Stimulated activated CD8-positive, alpha-beta memory T cell treated with anti-CD3 and anti-CD28 coated beads, Interleukin-15, amount 100 ng/mL, for 4 hours (primary cell): ENCODE measurements at places on chromosomes 3 and 15.

DNA sequence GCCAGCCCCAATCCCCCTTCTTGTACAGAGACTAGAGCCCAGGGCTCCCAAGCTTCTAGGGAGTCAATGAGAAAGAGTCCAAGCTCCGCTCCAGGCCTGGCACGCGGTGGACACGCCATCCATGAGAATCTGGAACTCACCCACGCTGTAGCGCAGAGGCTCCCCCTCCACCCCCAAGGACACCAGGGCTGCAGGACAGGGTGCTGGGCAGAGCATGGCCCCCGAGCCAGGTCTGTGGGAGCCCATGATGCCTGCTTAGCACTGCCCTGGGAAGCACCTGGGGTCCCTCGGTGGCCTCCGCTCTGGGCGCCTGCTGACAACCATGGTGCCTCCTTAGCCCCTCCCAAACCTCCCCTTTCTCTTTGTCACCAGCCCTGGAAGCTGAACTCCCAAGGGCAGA, 28.5 kb downstream of the ACSBG1 start:
- DNase-seq = no peak

GRCh38 chr3:61778095-61778494, 216.7 kb downstream of the PTPRG start:
- no peak for DNase-seq

- no peak for DNase-seq
Measured at GRCh38 chr15:67911727-67912126, 71.9 kb upstream of the RNU6-1 start.

GRCh38 chr3:57673156-57673555, 19.7 kb downstream of the DENND6A start:
- no peak for DNase-seq

DNA sequence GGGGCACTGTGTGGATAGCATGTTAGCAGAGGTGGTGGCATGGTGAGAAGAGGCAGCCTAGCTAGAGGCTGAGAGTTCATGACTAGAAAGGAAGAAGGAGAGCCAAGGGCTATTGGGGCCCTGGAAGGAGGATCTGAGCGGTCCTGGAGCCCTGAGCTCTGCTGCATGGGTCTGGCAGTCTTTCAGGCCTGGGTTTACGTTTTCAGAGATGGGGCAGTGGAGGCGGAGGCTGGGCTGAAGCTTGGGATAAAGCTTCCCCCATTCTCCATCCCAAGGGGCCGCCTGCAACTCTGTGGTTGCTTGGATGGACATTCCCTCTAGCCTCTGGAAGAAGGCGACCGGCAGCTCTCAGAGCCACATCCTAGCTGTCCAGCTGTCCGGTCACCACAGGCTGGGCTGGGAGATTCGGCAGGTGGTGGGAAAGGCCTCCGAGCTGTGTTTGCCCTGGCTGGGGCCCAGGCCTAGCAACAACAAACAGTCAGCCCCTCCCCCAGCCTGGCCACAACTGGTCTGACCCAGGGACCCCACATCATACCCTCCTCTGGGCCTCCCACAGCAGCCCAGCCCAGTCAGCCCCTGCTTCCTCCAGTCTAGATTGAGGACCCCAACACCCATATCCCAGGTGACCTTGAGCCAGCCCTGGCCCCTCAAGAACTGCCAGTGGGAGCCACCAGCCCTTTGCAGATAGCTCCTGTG, 1.8 kb upstream of the SLC38A3 start:
- DNase-seq = no peak

GRCh38 chr3:61110576-61110975, 140.7 kb downstream of the FHIT start:
- no peak for DNase-seq

DNA sequence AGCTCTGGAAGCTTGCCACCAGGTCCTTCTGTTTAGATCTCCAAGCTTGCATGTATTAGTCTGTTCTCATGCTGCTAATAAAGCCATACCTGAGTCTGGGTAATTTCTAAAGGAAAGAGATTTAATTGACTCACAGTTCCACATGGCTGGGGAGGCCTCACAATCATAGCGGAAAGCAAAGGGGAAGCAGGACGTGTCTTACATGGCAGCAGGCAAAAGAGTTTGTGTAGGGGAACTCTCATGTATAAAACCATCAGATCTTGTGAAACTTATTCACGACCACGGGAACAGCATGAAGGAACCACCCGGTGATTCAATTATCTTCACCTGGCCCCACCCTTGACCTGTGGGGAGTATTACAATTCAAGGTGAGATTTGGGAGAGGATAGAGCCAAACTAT, 147.0 kb upstream of the PROK2 start:
- no peak for DNase-seq

GRCh38 chr3:42557854-42558253, 23.9 kb downstream of the SEC22C start:
- DNase-seq = no peak

DNA sequence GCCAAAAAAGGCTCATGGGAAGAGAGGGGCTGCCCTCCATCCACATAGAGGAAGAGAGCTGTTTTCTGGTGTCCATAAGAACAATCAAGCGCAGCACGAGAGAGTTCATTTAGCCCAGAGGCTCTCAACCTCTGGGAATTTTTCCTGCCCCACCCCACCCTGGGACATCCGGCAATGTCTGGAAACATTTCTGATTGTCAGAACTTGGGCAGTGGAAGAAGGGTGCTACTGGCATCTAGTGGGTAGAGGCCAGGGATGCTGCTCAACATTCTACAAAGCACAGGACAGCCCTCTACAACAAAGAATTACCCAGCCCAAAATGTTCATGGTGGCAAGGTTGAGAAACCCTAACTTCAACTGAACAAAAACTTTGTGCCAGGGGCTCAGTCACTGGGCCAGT, 92.9 kb downstream of the RAB11A start:
- DNase-seq = no peak

GRCh38 chr3:109430911-109431563, 93.7 kb upstream of the DPPA4 start:
- no peak for DNase-seq

DNA sequence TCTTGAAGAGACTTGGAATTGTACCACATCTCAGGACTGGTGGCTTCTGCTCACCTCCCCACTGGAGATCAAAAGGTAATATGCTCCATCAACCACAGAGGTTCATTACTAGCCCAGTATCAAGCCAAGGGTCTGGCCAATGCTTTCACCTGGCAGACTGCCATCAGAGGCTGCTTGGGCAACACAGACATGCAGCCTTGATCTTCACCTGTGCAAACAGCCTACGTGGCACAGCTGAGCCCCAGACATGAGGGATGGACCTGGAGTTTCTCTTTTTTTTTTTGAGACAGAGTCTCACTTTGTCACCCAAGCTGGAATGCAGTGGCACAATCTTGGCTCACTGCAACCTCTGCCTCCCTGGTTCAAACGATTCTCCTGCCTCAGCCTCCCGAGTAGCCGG, 105.6 kb upstream of the HES1 start:
- no peak for DNase-seq

- no peak for DNase-seq
Measured at GRCh38 chr3:51386159-51386851, 1.2 kb downstream of the MANF start.

DNA sequence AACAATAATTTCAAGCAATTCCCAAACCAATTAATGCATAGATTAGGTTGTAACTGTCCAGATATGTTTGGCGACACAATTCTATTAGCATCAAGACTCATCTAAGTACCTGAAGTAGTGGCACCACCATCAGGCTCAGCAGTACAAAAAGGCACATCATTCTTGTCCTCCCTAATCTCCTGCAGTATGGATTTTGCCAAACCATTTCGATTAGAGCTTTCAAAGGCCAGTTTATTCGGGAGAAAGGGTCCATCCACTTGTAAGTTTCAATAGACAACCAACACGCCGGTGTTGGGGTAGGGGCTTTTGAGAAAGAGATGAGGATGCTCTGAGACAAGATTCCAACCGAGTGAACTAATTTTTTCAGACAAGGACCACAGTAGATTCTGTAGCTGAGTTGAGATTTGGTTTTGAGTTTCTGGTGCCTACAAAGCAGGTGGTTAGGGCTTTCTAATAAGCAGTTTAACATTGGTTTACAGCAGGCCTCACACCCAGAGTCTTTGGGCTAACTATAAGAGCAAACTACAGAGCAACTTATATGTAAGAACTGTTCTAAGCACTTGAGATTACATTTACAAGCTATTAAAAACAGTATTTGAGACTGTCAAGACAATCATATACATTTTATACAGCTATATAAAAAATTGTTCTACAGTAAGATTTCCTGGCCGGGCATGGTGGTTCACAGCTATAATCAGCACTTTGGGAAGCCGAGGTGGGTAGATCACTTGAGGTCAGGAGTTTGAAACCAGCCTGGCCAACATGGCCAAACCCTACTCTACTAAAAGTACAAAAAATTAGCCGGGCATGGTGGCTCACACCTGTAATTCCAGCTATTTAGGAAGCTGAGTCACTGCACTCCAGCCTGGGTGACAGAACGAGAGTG, 4.5 kb downstream of the RPL22L1 start:
- DNase-seq = no peak

GRCh38 chr15:76994971-76995945, at the start of gene PSTPIP1:
PSTPIP1 (plus strand) TSS chr15:76995126; CDS start chr15:76995574, 448 bp downstream.
- DNase-seq = no peak

DNA sequence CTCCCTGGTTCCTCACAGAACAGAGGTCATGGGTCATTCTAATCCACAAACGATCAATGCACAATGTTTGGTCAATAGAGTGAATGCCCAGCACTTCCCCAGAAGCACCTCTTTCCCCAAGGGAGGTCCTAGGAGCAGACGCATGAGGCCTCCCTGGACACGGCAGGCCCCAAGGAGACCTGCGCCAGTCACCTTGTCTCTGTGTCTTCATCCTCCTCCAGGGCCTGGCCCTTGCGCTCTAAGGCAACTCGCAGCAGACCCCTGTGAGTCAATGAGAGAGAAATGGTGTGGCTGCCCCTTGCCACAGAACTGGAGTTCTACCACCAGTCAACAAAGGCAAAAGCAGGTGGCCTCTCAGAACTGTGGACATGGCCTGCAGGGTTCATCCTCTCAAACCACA, 18.1 kb downstream of the ALS2CL start:
- DNase-seq = no peak

GRCh38 chr15:67899596-67900283, 59.9 kb upstream of the RNU6-1 start:
- no peak for DNase-seq

- no peak for DNase-seq
Measured at GRCh38 chr15:95262866-95263564, 1031.7 kb downstream of the MCTP2 start.

- no peak for DNase-seq
Measured at GRCh38 chr15:66841953-66842681, 140.1 kb downstream of the SMAD6 start.

GRCh38 chr3:21642433-21642832, 108.6 kb downstream of the ZNF385D start:
- DNase-seq = no peak

- DNase-seq = no peak
Measured at GRCh38 chr15:43932907-43933306, 106.1 kb downstream of the WDR76 start.

- no peak for DNase-seq
Measured at GRCh38 chr15:75407083-75407482, 38.7 kb upstream of the MAN2C1 start.

GRCh38 chr3:86990734-86991481, at the start of gene VGLL3:
VGLL3 (minus strand) TSS chr3:86991149; CDS start chr3:86990743, 406 bp downstream.
- DNase-seq = no peak

DNA sequence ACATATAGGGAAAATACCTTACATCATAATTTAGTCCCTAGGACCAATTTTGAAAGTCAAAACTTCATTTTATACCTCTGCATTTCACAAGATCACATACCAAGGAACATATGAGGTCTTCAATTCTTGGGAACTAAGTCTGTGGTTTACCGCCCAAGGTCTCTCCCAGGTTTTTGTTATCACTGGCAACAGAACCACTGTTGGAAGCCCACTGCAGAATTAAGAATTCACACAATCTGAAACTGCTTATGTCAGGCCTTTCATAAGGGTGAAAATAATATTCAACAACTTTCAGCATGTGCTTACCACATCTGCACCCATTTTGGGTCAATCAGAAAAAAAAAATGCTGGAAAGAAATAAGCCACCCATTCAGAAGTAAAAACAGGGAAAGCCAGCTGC, 107.2 kb upstream of the MME start:
- no peak for DNase-seq

DNA sequence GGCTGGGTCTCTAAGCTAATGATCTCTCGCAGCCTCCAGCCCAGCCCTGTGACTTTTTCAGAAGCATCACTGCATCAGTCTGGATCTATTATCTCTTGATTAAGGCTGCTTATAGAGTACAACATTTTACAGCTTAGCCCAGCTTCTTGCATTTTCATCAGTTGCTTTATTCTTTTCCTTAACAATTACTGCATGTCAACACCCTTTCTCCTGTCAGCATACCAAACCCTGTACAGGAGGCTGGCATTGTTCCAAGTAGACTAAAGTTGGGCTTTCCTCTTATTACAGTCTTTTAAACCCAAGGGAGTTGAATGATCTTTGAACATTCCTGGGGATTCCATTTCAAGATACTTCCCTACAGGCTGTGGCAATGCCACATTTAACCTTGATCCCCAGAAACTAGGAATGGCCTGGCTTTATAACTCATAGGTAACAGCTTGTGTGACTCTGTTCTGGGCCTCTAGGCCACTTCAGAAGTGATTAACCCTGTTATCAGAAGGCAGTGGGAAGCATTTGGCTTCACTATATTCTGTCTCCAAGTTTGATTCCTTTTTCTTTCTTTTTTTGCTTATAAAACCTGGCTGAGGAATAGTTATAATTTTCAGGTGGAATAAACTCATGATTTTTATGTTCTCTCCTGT, 182.9 kb downstream of the KCNMB2 start:
- no peak for DNase-seq

DNA sequence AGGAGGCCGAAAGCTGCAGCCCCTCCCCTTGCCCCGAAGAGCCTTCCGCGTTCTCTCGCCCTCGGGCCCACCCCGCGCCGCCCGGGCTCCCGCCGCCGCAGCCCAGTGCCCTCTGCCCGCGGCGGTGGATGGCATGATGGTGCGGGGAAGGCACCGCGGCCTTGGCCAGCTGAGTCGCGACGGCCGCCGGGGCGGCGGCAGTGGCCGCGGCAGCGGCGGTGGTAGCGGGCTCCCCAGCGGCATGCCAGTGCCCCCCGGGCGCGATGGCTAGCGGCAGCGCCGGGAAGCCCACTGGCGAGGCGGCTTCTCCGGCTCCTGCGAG, 1.2 kb downstream of the TLNRD1 start:
- no peak for DNase-seq

- no peak for DNase-seq
Measured at GRCh38 chr15:90386221-90386620, 1.8 kb upstream of the IQGAP1 start.

DNA sequence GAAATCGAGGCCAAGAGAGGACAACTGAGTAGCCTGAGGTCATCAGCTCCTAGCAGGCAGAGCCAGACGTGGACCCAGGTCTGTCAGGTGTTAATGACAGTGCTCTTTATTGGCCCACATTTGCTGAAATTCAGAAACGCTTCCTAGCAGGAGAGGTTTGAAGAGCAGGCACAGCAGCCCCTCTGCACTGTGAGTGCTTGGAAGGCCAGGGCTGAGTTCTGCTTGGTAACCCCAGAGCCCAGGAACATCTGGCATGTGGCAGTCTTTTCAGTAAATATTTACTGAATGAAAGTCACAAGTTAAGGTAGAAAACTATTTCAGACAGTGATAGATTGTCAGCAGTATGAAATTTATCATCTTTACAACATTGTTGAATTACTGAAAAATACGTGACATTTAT, 102.4 kb downstream of the PLCL2 start:
- no peak for DNase-seq
